ENCODE measurements at places on chromosomes 6 and 20.

GRCh38 chr20:59743767-59744485 is 139.6 kb downstream of the PHACTR3 start:
- DNase-seq = no peak

DNA sequence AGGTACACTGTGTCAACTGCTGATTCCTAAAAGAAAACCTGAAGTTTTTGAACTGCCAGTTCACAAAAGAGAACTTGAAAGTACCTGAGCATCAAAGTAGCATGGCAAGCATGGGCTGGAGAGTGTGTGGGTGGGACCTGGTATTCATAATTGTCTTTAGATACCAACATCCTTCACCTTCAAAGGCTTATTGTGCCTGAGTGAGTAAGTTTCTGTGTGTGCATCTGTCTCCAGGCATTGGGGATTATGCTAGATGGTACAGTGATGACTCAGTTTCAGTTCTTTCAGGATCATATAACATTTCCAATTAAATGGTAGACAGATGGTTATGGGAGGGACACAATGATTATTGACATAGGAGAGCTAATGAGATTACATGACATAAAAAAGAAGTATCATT is 238.5 kb downstream of the ZFAND3 start:
- DNase-seq = no peak

DNA sequence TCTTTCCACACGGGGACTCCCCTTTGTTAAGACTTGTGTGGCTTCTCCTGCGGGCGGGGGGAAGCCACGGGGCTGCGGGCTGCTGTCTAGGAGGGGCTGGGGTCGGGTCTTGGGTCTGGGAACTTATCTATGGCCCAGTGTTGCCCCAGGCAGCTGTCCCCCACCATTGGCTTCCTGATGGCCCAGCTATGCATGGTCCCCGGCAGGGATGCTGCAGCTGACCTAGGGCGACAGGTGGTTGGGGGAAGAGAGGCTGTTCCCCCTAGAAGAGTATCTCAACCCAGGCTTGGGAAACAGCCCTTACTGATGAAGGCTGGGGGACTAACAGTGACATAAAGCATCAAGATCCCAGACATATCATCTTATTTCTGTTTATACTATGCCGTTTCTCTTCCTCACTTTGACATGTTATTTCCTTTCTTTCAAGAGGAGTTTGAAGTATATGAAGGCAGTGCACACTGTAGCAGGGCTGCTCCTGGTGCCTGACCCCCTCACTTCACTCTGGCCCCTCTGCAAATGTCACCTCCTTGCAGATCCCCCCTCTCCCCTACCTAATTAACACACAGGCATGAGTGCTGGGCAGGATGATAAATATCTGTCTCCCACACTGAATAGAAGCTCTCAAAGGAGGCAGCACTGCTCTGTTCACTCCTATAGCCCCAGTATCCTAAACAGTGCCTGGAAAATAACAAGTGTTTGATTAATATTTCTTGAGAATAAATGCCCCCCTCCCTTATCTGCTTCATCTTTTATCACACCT is 87.0 kb downstream of the HIVEP2 start:
- DNase-seq = no peak

GRCh38 chr6:47396401-47397069 is 81.1 kb upstream of the CD2AP start:
- DNase-seq = no peak

DNA sequence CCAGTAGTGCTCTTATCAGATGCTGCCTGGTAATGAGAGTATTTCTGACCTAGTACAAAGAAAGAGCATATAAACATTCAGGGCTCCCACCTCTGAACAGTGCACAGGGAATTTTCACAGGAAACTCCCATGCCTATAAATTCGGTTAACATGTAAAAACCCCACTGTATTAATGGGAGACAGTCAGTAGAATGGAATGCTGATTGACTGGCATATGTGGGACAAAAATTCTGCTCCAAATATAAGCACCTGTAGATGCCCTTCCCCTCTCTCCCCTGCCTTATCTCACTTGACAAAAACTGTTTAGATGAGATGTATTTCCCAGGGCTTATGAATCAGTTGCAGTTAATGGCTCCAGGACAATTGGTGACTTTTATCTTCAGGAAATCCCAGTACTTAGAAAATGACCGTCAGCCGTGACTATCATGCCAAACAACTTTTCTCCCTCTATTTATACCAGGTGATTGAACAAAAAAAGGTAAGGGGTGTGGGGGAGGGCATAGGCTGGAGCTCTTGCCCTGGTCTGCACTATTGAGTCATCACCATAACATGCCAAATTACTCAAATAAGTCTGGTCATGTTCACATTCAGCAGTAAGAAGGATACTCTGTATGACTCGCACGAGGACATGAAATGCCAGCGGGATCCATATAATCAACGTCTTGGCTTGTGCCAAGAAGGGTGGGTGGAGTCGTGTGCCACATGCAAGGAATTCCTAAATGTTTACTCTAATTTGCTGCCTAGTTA is 176.4 kb upstream of the BMP2 start:
- peak; percentile 51 for DNase-seq

GRCh38 chr20:45949542-45950329 is 15.3 kb downstream of the PCIF1 start:
- no peak for DNase-seq

DNA sequence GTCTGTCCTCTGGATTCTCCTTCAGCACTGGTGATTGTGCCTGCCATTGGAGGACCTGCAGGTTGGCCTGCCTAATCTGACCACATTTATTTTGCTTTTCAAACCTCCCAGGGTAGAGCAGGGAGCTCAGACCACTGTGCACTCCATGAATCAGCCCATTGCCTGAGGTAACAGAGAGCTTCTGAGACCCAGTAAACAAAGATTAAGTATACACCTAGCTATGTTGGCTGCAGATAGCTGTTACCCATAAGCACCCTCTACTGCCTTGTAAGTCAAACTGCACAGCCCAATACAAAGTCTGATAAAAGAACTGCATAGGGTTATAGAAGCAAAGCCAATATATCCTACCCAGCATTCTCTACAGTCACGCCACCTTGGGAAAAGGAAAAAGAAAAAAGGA is 338.7 kb downstream of the HTR1B start:
- peak; percentile 3 for DNase-seq

DNA sequence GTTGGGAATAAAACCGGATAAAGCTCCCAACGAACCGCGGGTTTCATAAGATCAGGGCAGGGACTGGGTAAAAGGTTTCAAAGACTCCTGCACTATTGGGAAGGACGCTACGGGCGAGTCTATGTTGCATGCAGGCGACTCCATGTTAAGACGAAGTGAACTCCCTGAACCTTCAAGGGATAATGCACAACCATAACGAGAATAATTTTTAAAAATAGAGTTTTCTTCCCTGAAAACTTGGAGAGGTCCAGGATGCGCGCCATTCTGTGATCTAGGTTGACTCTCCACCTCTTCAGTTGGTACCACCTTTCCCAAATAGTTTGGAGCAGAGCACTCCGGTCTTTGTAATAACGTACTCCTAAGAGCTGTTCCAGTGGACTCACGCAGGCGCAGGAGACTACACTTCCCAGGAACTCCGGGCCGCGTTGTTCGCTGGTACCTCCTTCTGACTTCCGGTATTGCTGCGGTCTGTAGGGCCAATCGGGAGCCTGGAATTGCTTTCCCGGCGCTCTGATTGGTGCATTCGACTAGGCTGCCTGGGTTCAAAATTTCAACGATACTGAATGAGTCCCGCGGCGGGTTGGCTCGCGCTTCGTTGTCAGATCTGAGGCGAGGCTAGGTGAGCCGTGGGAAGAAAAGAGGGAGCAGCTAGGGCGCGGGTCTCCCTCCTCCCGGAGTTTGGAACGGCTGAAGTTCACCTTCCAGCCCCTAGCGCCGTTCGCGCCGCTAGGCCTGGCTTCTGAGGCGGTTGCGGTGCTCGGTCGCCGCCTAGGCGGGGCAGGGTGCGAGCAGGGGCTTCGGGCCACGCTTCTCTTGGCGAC is at the start of gene TPX2:
Gene TPX2 (plus strand): TSS at position 562 of the 821 bp plus-strand sequence. CDS start 18,187 bp downstream, outside the sequence.
- DNase-seq = peak; percentile 99

DNA sequence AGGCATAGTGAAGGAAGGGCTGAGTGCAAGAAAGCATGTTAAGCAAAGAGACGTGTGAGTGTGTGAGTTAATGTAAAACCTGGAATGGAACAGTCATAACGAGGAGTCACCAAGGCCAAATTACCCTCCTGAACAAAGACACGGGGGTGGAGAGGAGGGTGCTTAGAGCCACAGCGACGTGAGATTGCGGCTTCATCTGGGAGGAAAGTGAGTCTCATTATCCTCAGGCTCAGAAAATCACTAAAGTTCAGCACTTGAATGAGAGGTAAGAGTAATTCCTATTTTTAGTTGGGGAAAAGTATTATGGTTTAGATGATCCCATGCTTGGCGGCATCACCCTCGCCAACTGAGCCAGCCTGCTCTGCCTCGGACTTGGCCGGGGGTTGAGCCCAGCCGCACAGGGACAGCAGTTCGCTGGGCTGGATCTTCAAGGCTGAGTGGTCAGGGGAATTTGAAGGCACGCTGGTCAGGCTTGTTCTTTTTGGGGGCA is 136.6 kb downstream of the DTNBP1 start:
- DNase-seq = no peak

DNA sequence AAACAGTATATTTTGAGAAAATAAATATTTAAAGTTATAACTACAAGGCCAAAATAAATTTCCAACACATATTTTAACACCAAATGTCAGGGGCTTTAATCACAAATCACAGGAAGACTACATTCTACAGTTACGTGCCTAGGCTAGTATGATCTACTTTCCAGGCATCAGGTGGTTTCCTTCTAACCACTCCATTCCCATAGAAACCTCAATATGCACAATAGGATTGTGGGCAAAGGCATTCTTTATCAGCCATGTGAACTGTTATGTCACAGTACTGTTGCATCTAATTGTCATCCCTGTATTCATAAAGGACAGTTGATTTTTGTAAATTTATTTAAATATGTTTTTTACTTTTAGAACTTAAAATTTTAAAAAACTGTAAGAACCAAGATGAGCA is 32.4 kb downstream of the ATG5 start:
- DNase-seq = no peak

DNA sequence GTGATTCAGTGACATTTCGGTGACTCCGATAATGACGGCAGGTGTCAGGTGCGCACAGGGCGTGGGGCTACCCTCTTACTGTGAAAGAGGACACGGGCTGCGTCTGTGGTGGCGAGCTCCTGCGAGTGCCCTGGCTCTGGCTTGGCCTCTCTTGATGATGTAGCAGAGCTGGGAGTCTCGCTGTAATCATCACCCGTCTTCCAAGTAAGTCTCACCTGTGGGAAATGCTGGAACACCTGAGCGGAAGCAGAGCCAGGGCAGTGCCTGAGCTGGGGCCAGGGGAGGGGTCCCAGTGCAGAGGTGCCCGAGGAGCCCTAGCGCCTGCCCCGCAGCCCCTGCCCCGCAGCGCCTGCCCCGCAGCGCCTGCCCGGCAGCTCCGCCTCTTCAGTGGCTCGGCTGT is 4.8 kb downstream of the OSBPL2 start:
- DNase-seq = no peak

DNA sequence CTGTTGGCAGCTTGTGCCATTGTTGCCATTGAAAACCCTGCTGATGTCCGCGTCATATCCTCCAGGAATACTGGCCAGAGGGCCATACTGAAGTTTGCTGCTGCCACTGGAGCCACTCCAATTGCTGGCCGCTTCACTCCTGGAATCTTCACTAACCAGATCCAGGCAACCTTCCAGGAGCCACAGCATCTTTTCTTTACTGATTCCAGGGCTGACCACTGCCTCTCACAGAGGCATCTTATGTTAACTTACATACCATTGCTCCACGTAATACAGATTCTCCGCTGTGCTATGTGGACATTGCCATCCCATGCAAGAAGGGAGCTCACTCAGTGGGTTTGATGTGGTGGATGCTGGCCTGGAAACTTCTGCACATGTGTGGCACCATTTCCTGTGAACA is 221.8 kb upstream of the FAM83B start:
- no peak for DNase-seq

DNA sequence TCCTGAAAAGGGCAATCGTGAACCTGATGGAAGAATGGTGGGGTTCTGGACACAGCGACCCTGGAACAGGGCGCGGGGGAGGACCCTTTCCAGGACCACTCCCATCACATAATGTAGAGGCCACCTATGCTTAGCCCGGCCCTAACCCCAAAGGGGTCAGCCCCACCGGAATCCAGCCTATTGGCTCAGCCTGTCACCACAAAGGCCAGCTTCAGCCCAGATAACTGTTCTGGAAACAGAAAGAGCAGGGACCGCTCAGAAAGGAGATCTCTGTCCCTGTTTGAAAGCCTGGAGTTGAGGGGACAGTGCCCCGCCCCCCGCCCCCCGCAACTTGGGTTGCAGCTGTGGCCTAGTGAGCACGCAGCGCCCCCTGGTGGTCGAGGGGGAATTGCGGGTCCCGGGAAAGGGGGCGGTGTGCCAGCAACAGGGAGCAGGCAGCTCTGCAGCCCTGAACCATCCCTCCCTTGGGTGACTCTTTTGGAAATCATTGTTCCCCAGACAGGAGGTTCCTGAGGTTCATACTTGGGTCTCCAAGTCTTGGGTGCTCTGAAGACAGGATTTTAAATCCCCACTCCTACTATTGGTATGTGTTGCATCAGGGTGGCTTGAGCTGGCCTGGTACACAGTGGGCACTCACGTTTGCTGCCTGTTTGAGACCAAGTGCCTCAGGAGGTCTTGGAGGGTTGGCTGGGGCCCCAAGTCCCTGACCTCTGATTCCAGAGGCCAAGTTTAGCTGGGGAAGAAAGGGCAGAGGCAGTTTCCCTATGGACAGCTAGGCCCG is 1.5 kb downstream of the SIGLEC1 start:
- DNase-seq = peak; percentile 43

DNA sequence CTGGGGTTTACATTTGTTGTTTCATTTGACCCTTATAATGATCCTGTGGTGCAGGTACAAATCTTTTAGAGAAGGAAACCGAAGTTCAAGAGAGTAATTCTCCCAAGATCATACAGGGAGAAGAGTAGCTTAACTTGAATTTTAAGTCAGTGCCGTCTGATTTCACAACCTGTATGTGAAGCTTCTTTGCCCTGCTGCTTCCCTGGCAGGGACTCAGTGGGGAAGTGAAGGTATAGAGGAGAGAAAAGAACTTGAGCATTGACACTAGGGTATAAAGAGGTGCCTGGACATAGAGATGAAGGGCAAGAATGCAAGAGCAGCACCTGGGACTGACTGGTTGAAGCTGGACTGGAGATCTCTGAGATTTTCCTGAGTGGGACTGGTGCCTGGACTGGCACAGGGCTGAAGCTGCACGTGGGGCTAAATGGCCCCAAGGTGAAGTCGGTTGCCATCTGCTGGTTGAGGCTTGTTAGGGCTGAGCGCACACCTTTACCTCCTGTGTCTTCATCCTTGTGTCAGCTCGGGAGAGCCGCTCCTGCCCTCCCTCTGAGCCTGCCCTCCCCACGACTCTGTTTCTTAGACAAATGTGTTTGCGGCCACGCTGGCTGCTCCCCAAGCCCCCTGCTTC is 41.8 kb downstream of the FARS2 start:
- no peak for DNase-seq

DNA sequence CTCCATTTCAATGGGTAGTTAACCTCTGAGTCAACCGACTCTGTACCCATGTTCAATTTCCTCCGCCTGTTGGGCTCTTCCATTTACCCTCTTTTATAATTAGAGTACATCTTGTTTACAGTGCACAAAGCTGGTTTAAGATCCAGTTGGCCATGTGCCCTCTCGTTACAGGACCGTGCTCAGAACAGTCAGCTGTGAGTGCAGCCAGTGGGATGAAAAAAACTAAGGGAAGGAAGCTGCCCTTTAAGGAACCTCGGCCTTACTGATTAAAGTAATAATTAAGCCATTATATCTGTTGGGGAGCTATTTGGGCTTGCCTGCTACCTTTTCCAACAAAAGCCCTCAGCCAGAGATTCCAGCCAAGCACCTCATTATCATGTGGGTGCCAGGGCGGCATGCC is 68.8 kb downstream of the TMEM170B start:
- peak; percentile 97 for DNase-seq

GRCh38 chr6:19549109-19549508 is 288.1 kb upstream of the ID4 start:
- DNase-seq = no peak

GRCh38 chr6:13708736-13709135 is 2.9 kb downstream of the RANBP9 start:
- DNase-seq = no peak
